NCI-H1105 treated with DMSO at 0.1 percent for 48 hours (cell line): ENCODE measurements at places on chromosomes 1 and 21.

DNA sequence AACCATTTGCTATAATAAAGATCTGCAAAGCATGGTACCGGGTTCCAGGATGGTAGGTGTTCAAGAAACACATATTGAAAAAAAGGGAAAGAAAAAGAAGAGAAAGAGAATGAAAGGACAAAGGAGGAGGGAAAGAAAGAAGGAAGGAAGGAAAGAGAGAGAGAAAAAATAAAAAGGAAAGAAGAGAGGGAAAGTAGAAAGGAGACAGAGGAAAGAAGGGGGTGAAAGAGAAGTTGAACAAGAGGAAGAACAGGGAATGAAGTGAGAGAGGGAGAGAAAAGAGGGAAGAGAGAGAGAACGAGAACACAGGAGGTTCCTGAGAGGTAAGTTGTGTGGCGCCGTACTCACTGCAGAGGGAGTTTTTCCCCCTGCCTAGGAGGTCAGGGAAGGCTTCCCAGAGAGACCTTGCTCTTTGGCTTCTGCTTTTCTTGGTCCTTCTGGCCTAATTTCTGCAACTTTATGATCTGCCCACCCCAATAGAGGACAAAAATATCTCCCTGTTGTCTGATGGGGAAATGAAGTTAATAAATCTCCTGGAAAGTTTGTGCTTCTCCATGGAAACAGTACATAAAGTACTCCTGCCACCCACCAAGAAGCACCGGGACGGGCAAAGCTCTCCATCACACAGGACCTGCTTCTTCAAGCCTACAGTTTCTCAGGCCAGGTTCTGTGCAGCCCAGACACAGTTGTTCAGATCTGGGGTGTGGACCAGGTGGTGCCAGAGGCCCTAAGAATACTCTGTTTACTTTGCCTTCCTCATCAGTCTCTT lies 124.8 kb downstream of the ROR1 start:
- no peak for DNase-seq

GRCh38 chr1:33032126-33032869 lies 4.4 kb downstream of the AK2 start:
- no peak for DNase-seq

DNA sequence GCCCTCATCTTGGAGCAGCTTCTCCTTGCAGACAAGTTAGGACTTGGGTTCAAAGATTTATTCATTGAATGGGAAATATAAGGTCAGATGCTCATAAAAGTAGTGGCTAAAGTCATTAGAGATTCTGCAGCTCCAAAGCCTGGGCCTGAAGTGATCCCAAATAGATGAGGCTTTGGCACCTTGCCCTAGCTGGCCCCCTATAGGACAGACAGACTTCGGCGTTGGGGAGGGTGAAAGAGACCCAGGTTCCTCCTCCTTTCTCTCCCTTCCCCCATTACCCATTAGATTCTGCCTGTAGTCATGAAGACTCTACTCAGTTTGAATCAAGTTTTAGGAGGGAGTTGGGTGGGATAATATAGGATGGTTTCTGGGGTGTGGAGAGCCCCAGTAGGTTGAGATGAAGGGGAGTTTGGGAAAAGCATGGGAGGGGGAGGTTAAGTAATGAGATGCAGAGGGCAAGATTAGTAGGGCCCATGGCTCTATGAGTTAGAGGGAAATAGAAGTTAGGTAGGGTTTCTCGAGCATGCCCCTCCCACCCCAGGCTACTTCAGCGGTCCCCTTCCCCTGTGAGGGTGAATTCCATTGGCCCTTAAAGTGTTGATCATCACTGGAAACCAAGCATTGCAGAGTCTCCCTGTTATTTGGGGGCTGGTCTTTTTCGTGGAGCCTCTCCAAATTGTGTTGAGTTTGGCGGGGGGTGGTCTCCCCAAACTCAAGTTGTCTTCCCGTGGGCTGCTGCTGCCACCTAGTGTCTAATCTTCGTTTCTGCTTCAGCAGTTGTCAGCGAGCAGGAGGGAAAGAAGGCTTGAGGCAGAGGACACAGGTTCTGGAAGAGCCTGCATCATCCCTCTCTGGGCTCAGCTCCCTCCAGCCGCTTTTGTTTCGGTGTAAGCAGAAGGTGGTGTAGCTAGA lies 2.1 kb upstream of the AHDC1 start:
- DNase-seq = peak; percentile 51

DNA sequence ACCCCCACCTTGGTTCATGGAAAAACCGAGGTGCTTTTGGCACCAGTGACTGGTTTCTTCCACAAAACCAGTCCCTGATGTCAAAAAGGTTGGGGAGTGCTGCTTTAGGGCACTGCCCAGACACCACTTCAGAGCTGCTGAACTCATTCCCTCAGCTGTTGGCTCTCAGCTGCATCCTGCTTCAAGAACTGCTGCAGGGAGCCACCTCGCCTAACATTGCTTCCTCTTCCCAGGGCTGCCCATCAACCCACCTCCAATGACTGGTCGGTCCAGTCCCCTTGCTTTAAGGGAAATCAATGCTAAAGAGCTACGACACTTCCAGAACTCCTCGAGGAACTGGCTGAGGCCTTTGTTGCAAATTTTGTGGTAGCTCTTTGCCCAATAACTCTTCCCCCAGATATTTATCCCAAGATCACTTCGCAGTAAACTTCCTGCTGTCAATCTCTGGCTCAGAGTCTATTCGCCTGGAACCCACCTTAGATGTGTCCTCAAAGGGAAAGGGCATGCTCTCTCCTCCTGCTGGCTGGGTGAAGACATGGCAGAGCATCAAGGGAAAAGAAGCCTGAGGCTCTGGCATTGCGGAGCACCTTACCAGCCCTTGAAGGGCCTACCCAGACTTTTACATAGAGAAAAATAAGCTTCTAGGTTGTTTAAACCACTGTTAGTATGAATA lies 29.0 kb downstream of the C1orf52 start:
- no peak for DNase-seq

GRCh38 chr1:15525050-15526020 lies 1.3 kb upstream of the DNAJC16 start:
- no peak for DNase-seq

DNA sequence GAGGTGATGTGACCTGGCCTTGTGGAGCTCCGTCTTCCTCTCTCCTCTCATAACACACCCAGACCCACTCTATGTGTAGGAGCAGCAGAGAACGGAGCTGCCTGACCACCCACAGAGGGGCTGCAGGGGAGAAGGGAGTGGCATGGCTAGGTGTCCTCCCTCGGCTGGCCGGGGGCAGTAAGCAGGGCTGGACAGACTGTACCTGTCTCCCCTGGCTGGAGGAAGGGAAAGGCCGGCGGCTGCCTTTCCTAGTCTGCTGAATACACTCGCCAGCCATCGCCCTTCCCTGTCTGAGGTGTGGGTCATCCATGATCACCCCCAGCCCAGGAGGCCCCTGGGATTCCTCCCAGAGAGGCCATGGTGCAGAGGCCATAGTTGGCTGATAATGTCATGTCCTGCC lies 187.2 kb upstream of the AJAP1 start:
- no peak for DNase-seq

- DNase-seq = no peak
These were observed 79.0 kb upstream of the MAP10 start for GRCh38 chr1:232726048-232726779.

DNA sequence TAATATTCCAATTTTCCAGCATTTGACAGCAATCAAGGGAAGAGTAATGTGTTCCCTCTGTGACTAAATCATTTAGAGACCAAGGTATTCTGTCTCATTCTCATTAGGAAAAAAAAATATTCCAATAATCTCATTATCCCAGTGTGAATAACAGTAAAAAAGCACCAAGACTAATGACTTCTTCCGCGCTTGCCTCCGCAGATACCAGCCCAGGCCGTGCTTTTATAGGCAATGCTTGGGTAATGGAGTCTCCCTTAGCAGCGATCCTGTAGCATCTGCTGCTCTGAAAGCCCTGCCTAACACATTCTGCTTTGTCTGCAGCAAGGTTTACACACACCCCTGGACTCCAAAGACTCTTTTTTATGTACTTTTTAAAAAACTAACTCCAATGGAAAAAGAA lies 470.0 kb upstream of the CAMK1G start:
- no peak for DNase-seq

DNA sequence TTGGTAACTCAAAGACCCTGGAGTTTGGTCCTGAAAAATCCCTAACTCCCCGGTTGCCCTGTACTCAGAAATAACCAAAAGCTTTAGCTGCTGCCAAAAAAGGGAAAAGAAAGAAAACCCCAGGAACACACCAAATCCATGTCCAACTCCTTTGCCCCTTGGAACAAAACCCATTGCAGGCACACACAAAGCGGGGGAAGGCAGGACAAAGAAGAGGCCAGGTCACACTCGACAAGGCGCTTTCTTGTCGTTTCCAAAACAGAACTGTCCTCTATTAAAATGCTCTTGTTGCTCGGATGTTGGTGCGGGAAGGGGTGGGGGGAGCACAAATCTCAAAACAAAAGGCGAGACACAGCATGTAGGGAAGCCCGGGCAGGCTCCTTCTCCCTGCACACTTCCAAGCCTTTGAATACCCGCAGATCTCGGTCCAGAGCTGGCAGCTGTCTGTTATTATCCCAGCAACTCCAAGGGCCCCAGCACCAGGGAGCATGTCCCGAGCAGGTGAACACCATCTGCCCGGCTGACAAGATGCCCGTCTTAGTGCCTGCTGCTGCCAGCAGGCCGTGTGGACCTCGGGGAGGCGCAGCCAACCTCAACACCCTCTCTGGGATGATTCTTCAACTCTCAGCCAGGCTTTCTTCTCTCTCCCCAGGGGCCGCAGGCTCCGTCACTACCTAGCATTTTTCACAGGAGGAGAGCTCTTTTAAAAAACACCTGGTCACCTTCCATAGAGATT lies 96.4 kb downstream of the SSBP3 start:
- peak; percentile 88 for DNase-seq

DNA sequence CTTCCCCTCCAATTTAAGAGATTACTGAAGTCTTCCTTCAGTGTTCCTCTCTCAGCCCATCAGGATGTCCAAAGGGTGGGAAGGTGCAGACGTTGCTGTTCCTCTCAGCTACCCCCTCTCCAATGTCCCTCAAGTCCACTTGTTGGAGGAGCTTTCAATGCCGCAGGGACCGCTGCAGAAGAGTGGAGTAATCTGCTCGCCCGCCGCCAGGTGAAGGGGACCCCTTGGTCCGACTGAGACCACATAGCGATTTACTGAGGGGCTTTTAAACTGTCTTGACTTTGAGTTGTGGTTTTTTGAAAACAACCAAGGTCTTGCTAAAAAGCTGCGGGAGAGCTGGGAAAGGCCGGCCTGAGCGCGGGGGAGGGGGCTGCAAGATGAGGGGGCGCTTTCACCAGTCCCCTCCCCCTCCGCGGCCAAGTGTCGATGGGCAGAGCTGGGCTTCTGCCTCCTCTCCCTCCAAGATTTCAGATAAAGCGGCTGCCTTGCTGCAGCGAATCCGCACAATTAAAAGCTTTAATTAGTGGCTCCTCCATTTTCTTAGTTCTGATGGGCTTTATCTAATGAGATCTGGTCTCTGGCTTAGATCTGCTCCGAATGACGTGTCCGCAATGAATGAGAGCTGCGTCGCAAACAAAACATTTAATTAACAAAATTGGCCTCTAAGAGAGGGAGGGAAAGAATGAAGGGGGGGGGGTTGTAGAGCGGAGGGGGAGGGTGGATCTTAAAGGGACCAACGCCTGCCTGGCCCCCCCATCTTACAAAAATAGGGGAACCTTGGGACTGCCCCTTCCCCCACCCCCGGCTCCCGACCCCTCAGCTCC lies 5.9 kb downstream of the LMO4 start:
- peak; percentile 81 for DNase-seq

DNA sequence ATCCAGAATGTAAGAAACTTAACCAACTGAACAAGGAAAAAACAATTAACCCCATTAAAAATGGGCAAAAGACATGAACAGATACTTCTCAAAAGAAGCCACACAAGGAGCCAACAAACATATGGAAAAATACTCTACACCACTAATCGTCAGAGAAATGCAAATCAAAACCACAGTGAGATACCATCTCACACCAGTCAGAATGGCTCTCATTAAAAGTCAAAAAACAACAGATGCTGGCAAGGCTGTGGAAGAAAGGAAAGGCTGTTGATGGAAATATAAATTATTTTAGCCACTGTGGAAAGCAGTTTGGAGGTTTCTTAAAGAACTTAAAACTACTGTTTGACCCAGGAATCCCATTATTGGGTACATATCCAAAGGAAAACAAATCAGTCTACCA lies 51.2 kb downstream of the RGS4 start:
- DNase-seq = no peak

DNA sequence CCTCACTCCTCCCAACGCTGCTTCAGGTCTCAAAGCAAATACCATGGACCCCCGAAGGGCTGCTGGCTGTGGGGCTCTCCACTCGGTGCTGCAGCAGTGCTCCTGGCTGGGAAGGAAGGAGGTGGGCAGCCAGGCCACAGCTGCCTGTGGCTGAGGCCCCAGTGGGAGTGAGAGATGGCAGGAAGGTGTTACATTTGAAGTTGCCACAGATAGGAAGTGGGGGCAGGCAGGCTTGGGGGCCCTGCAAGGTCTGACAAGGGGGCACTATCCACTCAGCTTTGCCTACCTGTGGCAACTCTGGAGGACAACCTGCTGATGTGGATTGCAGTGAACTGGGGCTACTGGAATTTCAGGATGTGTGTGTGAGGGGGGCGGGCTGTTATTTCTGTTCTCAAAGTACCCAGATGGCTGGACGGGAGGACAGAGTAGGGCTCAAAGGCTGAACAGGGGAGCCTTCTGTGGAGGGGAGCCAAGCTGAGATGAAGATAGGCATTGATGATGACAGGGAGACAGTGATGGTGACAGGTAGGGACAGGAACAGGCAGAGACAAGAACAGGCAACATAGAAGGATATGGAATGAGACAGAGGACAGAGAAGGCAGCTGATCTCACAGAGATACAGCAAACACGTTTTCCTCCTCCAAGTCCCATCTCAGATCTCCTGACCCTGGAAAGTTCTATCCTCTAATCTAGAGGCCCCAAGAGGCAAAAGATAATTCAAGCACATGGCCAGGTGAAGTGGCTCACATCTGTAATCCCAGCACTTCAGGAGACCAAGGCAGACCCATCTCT lies 1.8 kb downstream of the ZNF683 start:
- no peak for DNase-seq

GRCh38 chr1:245332085-245332484 lies 177.3 kb downstream of the KIF26B start:
- no peak for DNase-seq

DNA sequence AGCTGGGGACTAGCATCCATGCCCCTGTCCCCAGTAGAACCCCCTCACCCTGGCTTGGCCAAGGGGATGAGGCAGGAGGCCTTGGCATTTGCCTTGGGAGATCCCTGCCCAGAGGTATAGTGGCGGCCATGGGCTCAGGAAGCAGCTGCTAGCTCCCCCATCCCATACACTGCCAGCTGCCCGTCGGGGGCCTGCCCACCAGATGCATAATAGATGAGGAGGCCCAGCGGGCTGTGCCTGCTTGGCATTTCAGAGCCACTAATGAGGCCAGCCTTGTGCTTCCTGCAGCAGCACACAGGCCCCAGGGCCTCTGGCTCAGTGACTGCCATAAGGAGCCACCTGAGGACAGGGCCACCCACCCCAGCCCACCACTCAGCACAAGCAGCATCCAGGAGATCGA lies 23.6 kb downstream of the RAP1GAP start:
- DNase-seq = no peak

GRCh38 chr1:153374071-153374470 lies 1.4 kb downstream of the S100A12 start:
- no peak for DNase-seq

GRCh38 chr1:18823438-18823837 lies 36.0 kb downstream of the TAS1R2 start:
- DNase-seq = no peak

GRCh38 chr1:116498789-116499628 lies 71.8 kb downstream of the CD58 start:
- peak; percentile 66 for DNase-seq

GRCh38 chr1:115771847-115772457 lies 3.4 kb upstream of the CASQ2 start:
- DNase-seq = peak; percentile 93
